Jurkat, Clone E6-1 (cell line): ENCODE measurements at places on chromosomes 16 and 17.

- DNase-seq = no peak
Observed at GRCh38 chr16:81601008-81601428, 156.4 kb downstream of the CMIP start.

DNA sequence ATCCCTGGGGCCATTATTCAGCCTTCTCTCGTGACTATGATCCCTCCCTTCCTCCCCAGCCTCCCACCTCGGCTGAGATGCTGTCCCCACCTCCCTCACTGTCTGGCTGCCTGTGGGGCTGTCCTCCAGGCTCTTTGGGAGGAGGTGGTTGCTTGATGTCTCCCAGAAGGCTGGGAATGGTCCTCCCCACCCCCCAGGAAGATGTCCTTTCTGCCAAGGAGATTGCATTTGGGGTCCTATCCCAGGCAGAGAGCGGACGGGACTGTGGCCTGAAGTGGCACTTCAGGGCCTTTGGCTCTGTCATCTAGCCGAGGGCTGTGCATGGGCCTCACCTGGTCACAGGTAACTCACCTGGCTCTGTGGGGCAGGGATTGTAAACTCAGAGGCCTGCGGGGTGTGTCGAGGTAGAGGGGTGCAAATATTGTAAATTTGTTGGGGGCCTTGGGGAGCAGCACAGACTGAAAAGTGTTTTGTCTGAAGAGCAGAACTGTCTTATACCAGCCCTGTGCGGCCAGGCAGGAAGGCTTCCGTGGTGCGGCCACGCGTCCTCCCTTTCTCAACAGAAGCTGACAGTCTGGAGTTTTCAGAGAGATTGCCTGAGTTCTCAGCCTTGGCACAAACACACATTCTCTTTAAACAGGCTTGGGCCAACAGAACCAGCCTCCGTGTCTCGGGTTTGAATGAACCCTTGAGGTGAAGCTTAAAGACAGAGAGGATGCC is 177.9 kb downstream of the SEC14L1 start:
- no peak for DNase-seq

- DNase-seq = no peak
Observed at GRCh38 chr17:48486557-48486956, 44.3 kb downstream of the HOXB1 start.

- DNase-seq = no peak
Observed at GRCh38 chr16:76882105-76882504, 308.9 kb upstream of the MON1B start.

- no peak for DNase-seq
Observed at GRCh38 chr16:53334581-53334980, 99.7 kb upstream of the RBL2 start.

DNA sequence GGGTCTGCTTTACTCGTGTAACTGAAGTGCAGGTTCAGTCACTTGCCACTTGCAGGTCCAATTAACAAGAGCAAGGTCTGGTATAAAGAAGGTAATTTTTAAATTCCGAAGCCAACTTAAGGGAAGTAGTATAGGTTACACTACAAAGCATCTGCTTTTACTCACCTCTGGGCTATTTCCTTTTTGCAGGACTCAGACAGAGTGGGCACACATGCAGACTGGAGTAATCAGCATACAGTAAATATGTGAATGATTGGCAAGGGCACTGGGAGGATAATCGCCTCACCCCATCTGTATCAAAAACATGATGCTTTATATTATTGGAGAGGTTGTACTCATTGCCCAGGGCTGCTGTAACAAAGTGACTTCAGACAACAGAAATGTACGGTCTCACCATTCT is 160.1 kb upstream of the CDH5 start:
- no peak for DNase-seq

GRCh38 chr17:51537996-51538550 is 277.7 kb downstream of the UTP18 start:
- no peak for DNase-seq

GRCh38 chr16:28067604-28068379 is 4.3 kb upstream of the GSG1L start:
- DNase-seq = no peak

- no peak for DNase-seq
Observed at GRCh38 chr16:89373355-89374110, 116.8 kb downstream of the ANKRD11 start.

GRCh38 chr16:87382023-87382785 is 1.4 kb downstream of the FBXO31 start:
- no peak for DNase-seq

GRCh38 chr16:49748322-49748721 is 107.6 kb downstream of the ZNF423 start:
- no peak for DNase-seq

- no peak for DNase-seq
Observed at GRCh38 chr17:28720247-28720996, 637 bp downstream of the RPL23A start.

DNA sequence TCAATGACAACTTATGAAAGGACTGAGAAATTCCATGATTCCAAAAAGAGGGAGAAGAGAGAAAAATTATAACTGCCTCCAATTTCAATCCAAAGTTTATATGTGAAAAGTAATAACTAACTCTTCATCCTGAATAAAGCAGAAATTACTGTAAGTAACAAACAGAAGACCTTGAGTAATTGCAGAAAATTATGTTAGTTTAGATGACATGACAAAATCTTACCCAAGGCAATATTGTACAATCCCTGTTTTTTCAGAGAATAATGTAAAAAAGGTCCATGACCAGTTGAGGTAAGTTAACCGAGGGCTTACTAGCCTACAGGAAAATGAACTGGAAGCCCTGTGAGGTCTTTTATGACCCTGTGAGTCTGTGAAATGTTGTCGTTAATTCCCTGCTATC is 949.5 kb upstream of the SOX9 start:
- DNase-seq = no peak

DNA sequence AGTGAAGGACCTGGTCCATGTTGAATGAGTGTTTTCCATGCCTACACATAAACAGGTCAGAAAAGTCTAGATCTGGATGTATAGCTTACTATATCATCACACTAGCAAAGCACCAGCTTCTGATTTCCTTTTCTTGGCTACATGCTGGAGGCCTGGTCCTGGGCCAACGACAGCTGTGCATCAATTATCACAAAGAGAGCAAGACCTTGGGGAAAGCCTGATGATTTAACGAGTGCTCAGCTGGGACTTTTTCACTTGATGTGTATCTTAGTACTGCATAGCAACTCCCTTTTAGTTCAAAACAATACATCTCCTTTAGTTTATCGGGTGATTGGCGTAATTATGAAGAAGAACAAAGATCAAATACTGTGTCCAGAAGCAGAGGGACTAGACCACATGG is 358.2 kb downstream of the KIF2B start:
- no peak for DNase-seq
